NCI-H2171 (cell line): ENCODE measurements at places on chromosomes 5 and 9.

GRCh38 chr5:69230181-69230580, 4.5 kb upstream of the CDK7 start:
- no peak for DNase-seq

- no peak for DNase-seq
These were observed 277.6 kb downstream of the TMEM38B start for GRCh38 chr9:105971986-105972385.

DNA sequence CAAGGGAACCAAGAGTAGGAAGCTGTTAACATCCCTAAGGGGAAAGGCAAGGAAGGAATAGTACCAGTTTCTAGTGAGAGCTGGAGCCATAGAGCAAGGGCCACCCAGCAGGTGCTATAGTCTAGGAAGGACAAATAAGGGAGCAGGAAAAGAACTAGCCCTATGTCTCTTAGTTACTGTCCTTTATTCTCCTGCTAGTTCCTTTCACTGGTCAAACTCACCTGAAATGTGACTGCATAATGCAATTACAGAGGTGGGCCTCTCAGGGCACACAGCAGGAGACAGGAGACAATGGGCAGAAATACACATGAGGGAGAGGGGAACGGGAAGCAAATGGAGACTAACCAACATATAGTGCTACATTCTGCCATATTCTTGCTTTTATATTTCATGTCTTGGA, 26.7 kb upstream of the FRMPD1 start:
- DNase-seq: no peak

- peak; percentile 11 for DNase-seq
These were observed 478.1 kb upstream of the NMUR2 start for GRCh38 chr5:152883066-152883775.

DNA sequence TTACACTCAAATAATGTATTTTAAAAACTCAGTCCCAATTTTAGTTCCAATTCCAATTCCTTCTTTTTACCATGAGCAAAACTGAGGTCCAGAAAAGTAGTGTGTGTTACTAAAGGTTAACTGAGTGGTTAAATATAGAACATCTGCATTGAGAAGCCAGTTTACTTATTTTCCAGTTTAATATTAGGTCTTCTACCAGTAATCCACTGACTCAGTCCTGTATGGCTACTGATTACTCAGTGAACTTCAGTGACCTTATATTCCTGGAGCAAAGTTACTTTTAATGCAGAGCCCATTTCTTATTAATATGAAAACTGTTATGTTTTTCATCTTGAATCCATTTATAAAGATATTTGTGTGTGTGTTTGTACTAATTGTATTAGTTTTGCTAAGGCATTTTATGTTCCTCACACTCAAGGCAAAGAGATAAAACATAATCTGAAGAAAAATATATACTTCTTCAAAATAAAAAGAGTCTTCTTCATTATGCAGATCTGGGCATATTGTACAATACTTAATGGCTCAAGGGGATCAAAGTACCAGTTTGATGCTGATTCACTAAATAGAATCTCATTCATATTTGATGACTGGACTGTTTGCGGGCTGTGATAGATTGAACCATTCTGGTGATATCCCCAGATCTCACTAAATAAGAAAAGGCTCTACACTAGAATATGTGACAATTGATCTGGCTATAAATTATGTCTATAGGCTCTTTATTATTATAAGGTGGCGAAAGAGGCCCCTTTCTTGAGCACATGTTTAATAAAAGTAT, 60.8 kb downstream of the DMXL1 start:
- no peak for DNase-seq

- no peak for DNase-seq
These were observed 39.5 kb downstream of the ADAMTS12 start for GRCh38 chr5:33852319-33852718.

DNA sequence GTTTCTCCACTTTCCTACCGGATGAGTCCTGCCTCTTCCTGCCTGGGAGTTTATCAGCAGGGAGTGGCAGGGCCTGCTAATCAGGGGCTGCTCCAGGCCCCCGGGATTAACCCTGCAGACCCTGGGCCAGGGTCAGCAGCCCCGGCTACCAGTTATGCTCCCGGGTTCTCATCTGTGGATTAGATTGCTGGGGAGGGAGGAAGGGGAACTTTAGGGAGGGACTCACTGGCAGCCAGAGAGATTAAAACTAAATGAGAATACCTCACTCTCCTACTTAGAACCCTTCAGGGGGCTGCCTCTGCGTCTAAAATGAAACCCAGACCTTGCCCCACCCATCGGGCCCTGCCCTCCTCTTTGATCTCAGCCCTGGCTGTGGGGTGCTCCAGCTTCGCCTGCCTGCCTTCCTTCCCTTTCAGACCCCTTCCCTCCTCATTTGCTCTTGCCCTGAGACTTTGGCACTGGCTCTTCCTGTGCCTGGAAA, 130.5 kb upstream of the HAND1 start:
- DNase-seq: no peak

GRCh38 chr5:94754824-94755223, 136.4 kb downstream of the SLF1 start:
- DNase-seq: no peak

DNA sequence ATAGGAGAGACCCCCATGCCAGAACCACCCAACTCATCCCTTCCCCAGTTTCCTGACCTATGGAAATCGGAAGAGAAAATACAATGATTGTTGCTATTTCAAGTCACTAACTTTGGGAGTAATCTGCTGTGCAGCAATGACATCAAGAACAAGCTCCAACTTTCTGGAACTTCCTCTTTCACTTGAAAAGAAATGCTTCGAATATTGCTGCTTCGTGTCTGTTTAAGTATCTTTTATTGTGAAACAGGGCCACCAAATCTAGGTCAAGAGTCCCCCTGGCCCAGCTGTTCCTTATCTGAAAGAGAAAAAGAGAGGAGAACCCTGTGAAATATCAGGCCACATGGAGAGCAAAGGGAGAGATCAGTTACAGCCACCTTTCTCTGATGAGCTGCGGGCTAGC, 59.4 kb upstream of the DNAH5 start:
- DNase-seq: no peak

DNA sequence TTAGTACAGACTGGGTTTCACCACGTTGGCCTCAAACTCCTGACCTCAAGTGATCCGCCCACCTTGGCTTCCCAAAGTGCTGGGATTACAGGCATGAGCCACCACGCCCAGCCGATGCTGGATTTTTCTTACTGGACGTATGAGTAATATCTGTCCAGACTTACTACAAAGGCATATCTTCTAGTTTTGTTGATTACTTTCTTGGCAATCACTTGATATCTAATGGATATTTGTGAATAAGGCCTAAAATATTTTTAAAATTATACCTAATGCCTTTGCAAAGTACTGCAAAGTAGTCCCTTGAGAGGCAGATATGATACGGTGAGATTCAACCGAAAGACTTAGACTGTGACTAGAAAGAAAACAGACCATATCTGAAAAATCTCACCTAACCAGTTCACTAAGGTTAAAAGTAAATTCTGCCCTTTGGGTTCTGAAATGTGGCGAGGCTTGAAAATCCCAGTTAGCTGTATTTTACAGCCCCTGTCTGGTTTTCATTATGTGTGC, 152.1 kb downstream of the GNAQ start:
- no peak for DNase-seq

DNA sequence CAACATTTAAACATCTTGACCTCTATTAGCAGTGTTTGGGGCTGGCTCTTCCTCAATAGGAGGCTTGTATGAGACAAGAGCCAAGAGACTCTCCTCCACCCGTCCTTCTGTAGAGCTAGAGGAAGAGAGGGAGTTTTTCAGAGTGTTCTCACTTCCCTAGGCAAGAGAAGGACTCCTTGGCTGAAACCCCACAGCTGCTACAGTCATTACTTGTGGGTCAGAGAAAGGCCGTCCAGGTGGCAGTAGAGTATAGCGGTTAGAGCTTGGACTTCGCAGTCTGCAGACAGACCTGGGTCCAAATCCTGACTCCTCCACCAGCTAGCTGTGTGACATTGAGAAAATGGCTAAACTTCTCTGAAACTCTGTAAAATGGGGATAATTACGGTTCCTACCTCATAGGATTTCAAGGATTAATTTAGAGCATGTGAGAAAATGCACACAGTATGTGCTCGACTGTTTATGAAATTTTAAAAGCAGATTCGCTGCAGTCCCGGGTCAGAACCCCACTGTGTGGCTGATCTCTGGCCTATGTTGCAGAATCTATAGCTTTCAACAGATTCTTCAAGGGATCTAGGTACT, 80.8 kb upstream of the ARAP3 start:
- no peak for DNase-seq

DNA sequence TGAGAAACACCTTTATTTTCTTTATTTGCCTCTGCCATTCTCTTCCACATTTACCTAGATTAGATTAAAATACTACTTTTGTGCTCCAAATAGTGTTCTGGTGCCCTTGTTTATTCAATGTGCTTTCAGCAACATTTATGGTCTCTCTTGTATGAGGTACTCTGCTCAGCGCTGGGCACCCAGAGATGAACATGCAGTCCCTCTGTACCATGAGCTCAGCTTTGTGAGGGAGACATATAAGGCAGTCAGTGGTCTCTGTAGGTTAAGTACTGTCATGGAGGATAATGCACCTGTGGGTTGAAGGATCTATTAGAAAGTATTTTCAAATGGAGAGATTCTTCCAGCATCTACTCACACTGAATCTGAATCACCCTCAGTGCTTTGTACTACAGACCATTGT, 176.5 kb downstream of the TAF11L14 start:
- no peak for DNase-seq

DNA sequence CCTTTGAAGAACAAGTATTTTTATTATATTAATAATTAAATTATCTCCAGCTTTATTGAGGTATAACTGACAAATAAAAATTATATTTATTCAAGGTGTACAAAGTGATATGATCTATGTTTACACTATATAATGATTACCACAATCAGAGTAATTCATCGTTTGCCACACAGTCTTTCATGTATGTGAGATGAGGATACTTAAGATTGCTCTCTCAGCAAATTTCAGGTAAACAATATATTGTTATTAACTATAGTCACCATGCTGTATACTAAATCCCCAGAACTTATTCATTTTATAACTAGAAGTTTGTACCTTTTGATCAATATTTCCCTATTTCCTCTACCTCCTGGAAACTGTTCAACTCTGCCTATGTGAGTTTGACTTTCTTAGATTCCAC, 16.7 kb upstream of the CCNO start:
- no peak for DNase-seq

DNA sequence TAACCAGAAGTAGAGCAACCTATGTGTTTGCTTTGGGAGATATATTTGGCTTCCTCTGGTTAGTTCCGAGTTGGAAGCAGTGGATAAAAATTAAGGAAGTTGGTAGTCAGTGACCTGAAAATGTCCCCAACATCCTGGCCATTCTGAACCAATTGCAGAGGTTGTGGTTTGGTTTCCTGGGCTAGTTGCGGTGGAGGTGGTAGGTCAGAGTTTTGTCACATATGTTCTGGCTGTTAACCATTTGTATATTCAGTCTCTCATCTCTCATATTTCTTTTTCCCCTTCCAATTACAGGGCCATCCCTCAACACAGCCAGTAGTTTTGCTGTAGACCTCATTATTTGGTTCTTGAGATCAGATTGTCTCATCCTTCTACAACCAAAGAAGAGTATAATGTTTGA, 1026.9 kb downstream of the PTPRD start:
- no peak for DNase-seq

DNA sequence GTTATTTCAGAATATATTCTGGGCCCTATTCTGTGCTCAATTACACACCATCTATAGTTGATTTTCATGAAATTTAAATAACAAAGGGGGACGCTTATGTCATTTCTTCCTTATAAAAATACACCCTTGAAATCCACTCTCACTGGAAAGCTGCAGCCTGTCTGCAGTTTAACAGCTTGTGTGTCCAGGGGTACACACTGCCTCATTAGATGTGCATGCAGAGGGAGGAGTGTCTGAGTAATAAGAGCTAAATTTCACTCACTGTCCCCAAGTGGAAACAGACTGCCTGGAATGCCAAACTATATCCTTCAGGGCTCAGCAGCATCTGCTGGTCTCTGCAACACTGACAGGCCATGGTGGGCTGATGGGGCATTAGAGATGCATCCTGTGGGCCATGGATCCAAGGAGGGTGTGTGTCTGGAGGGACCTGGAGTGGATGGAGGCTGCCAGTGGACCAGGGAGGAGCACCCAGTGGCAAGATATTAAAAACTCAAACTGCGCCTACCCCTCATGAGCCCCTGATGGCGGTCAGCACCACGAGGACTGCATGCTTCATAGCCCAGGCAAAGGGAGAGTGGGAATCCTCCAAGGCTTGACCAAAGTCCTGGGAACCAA, 15.8 kb upstream of the TIFAB start:
- DNase-seq: no peak

DNA sequence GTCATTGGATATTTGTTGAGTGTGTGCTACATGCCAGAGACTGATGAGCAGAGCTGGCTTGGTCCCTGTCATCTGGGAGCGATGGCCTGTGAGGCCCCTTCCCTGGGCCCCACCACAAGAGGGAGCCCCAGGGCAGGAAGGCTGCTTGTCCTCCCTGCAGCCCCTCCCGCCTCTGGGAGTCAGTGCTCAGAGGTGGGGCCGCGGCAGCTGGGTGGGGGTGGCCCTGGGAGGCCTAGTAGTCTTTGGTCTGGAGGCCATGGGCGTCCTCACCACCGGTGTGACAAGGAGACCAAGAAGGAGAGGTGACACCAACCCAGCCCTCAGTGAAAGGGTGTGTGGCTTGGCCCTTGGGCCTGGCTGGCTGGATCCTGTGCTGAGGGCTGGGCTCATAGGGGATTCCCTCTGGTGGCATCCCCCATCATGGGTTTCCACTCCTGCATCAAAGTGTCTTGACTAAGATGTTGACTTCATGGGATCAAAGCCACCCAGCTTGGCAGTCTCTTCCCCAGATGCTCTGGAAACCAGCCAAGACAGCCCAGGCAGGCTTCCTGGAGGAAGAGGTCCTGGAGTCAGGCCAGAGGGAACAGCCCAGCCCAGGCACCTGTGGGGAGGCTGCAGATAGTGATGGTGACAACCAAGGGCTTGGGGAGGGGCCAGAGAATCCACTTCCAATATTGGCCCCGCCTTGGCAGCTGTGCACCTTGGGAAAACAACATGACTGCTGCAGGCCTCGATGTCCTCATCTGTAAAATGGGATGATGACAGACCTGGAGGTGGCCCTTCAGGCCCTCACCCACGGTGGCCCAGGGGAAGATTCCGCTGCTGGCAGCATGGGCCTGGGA, 166.7 kb downstream of the GAPVD1 start:
- no peak for DNase-seq

DNA sequence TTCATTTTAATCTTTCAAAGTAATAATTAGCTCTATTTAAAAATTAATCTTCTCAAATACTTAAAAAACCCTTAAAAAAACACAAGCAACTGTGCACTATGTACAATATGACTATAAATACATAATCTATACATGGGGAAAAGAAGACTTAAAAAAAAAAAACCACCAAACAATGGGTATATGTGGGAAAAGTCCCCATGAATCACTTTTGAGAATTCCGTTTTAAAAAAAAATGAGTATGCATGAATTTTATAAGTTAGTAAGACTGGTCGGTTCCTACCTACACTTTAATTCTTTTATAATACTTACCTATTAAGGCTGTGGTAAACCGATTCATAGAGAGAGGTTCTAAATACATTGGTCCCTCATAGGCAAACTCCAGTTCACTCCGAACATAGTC, 27.7 kb downstream of the RNF145 start:
- DNase-seq: no peak

GRCh38 chr9:106358331-106358730, 504.6 kb upstream of the ZNF462 start:
- no peak for DNase-seq

- no peak for DNase-seq
These were observed 5.1 kb downstream of the ENDOG start for GRCh38 chr9:128823362-128823902.

GRCh38 chr5:149798466-149798865, 68.4 kb downstream of the PPARGC1B start:
- no peak for DNase-seq

GRCh38 chr5:132777209-132778069, at the start of gene SEPTIN8:
SEPTIN8 (minus strand) TSS chr5:132777239; CDS start chr5:132777137, 102 bp downstream.
- DNase-seq: no peak

GRCh38 chr9:87677776-87678587, 47.9 kb upstream of the CTSL start:
- DNase-seq: no peak
